NCI-H1105 (cell line): ENCODE measurements at places on chromosomes 3 and 15.

DNA sequence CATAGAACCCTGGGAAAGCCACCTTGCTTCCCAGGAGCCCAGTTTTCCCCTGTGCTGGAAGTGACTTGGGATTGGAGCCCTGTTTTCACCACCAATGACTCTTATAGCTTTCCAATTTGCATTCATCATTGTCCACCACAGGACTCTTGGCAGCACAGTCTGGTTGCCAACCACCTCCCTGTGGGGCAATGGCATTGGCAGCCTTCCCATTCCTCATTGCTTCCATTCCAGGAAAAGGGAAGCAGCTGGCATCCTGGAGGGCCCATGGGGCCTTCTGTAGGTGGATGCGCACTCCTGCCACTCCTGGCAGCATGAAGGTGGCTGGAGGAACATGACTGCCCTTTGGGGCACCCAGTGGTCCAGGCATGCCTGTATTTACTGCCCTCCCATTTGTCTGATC lies 57.7 kb downstream of the FEM1B start:
- DNase-seq: peak; percentile 67

GRCh38 chr15:99475754-99476412 lies 89.9 kb upstream of the MEF2A start:
- no peak for DNase-seq

DNA sequence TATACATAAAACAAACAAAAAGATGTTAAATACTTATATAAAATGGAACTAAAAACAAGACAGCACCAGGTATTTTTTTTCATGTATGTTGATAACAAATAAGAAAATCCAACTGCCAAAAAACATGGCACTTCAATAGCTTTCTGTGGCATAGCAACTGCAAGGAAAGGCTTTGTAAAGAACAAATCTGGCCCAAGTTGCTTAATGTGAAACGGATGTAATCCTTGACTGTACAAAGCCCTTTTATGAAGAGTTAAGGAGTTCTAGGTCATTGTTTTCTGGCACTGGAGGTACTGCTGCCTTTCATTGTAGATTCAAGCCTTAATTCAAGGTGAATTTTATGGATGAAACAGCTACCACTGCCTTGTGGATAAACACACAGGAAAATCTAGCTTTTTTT lies 68.8 kb upstream of the SLC12A8 start:
- DNase-seq: no peak

DNA sequence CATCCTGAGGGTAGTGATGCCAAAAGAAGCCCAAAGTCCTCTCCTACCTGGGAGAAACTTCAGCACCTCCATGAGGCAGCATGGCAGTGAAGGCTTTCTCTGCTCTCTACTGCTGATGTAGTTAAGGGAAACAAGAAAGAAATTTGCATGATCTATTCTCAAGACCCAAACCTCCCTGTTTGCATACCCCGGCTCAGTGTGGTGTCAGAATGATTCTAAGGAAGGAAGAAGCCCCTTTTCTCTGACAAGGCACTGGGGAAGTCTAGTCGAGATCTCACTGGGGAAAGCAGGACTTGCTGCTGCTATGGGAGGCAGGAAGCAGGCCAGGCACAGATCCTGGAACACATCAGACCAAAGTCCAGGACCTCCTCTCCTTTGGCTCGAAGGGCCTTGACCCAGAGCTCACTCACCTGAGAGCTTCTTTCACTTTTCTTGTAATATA lies 89.4 kb upstream of the ICE2 start:
- DNase-seq: no peak

DNA sequence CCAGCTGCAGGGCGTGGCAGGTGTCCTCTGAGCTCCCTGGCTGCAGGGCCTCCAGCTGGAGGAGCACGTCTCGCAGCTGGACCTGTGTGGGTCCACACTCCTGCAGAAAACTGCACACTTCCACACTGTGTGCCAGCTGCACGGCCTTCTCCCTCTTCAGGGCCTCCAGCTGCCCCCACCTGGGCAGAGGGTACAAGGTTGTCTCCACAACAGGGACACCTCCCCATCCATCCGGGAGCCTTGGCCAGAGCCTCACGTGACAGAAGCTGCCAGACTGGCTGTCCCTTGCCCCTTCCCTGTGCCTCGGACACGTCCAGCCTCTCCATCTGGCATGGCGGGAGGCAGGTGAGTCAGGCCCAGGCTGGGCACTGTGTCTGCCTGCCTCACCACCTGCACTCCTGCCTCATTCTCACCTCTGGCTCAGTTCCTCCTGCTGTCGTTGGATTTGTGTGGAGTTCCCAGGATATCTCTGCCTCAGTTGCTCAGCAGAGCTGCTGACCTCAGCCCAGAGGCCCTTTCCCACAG lies 14.5 kb downstream of the SPTBN5 start:
- DNase-seq: no peak

DNA sequence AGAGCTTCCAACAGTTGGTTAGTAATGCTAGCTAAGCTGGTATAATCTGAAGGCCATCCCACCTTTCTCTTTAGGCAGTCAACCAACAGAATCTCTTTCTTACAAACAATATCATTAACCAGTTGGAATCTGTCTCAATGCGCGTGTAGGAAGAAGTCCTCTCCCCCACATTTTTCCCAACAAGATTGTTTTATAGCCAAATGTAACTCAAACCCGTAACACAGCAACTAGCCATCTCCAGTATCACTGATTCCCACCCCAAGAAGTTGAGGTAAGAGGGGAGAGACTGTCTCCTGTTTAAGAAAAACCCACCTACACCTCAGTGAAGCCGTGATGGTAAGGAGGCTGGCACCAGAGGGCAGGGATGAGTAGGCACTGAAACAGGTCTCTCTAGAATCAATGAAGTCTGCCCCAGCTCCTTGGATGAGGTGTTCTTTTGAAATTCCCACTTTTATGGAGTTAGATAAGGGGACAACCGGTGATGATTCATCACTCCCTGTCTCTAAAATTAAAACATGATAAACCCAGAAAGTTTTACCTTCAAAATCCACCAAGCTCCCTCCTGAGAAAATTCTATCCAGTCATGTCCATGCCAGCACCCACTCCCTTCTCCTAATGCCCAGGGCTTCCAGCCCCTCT lies 30.9 kb downstream of the CDC25A start:
- DNase-seq: no peak

DNA sequence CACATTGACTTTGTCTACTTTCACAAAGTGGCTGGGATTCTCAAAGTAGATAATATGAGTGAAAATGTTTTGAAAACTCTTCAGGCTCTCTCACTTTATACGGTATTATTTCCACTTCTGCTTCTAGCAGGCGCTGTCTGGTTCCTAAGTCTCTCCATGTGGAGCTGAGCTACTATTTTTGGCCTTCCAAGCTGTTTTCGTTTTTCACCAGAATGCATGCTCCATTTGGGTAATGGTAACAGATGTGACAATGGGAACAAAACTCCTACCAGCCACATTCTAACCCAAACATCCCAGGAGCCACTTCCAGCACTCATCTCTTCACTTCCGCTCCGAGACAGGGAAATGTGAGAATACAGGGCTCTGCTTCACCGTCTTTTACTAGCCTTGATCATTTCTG lies 586.7 kb downstream of the NTRK3 start:
- DNase-seq: no peak

GRCh38 chr15:25683911-25684310 lies 179.2 kb downstream of the ATP10A start:
- no peak for DNase-seq

DNA sequence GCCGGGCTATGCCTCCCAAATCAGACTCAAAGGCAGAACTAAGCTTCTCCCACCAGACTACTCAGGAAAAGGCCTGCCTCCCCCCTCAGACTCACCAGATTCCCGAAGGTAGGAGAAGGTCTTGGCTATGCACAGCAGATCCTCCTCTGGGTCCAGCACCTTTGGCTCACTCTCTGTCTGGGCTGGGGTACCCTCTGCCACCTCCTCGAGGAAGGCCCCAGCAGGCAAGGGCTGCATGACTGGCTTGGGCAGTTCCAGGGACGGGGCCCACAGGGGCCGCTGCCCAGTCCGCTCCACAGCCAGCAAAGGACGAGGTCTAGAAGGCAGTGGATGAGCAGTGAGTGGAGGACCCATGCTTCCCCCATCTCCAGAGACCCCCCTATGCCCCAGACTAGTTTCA lies 3.3 kb downstream of the CISH start:
- no peak for DNase-seq

DNA sequence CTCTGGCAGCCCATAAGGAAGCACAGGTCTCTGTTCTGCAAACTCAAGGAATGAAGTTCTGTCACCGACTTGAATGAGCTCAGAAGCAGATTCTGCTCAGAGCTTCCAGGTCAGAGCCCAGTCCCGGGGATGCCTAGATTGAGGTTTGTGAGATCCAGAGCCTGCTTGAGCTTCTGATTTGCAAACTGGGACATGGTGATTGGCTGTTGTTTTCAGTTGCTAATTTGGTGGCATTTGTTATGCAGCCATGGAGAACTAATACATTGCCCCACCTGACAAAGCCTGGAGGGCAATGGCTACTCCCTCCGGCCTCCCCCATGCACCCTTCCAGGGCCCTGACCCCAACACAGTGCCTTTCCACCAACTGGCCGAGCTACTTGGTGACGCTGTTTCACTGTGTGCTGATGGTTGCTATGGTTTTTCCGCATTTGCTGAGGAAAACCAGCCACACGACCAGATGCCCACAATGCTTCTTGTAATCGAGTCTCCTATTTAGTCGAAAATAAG lies 379.5 kb upstream of the ATP10A start:
- DNase-seq: no peak

DNA sequence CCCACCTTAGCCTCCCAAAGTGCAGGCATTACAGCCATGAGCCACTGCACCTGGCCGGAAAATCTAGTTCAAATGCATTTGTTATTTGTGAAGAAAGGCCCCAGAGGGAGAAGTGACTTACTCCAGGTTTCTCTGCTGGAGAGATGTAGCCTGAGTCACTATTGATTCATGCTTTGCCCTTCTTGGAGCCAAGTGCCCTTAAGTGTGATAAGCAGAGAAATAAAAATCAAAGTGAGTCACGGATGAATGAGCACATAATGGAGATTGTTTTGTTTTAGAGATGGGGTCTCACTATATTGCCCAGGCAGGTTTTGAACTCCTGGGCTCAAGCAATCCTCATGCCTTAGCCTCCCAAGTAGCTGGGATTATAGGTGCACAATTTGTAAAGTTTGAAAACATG lies 33.1 kb downstream of the CDC25A start:
- DNase-seq: no peak

DNA sequence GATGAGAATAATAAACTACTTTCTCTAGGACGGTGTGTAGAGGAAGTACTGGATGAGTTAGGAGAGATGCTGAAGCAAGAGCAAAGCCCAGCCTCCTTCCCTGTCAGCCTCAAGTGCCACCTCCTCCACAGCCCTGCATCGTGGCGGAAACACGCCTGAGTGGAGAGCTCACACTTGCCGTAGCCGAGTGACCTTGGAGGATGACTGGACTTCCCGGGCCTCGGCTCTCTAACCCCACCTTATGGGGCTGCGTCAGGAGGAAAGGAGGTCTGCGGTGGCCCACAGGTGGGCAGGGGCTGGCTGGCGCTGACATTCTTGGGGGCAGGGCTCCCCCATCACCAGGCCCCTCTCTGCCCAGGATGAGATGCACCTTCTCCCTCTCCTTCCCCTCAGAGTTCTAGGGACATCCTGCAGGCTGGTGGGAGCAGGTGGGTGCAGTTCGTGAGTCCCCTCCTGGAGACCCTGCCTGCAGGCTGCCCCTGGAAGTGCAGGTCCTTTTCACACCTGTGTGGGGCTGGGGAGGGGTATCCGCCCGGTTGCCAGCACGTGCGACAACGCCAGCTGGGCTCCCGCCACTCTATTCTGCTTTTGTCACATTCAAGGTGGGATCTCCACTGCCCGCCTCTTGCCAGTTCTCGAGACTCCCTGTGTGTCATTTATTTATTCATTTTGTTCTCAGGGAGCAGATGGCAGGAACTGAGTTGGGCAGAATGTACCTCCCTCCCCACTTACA lies 175.2 kb downstream of the MEGF11 start:
- no peak for DNase-seq

DNA sequence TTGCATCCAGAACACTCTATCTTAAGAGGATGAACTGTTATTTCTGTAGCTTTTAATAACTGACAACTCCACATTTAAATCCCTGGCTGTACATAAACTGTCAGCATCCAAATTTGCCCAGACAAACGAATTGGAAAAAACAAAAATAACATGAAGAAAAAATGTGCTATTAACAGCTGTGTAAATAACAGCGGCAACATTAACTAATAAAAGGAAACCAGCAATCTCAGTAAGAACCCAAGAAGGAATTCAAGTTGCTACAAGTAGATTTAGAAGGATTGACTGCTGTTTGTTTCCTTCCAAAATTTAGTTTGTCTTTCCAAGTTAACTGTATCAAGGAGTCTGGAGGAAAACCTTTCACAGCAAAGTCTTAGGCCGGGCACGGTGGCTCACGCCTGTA lies 550.6 kb upstream of the MDFIC2 start:
- no peak for DNase-seq

- no peak for DNase-seq
Observed at GRCh38 chr15:55909036-55909811, 84.2 kb downstream of the NEDD4 start.

DNA sequence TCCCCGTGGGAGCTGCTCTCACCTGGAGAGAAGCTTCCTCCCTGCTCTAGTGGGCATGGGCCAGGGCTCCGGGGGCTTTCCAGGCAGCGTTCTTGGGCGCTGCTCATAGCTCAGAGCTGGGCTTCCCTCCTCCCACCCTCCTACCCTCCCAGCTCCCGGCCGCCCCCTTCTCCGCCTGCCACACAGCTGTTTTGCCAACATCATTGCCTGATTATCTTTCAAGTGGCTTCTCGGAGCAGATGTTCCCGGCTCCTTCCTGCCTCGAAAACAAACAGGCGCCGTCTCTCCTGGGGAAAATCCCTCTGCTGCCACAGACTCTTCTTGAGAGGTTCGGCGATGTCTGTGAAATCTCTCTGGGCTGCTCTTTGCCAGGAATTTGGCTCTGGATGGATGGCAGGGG lies 195.6 kb downstream of the RPLP1 start:
- peak; percentile 92 for DNase-seq

- DNase-seq: no peak
Observed at GRCh38 chr3:138620431-138620830, 11.9 kb downstream of the FAIM start.

- no peak for DNase-seq
Observed at GRCh38 chr3:98784666-98785600, 21.8 kb downstream of the ST3GAL6 start.

GRCh38 chr3:114393367-114394072 lies 99.7 kb downstream of the TIGIT start:
- DNase-seq: no peak

- no peak for DNase-seq
Observed at GRCh38 chr3:171184372-171184771, 157.9 kb upstream of the SLC2A2 start.

DNA sequence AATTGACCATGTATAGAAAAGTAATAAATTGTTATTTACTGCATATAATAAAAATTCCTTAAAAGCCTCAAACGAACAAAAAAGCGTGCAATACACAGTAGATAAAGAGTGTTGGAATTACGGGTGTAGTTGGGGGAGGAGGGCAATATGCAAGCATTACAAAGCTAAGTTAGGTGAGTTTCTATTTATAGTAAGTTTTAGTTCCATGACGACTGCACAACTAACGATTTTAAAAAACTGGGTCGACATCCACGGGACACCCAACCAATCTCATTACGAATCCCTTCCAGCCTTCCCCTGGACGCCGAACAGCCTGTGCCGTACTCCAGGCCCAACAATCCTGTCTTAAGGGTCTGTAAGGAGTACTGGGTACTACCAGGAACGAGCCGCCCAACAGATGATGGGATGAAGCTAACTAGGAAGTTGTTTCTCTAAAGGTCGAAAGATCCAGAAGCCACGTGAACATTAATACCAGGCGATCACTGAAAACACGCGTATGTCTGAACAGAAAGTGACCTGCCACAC lies 677 bp downstream of the POLQ start:
- no peak for DNase-seq

GRCh38 chr3:48500656-48501055 lies 3.3 kb downstream of the SHISA5 start:
- DNase-seq: no peak

- DNase-seq: no peak
Observed at GRCh38 chr3:18481946-18482548, 56.9 kb upstream of the SATB1 start.
